ENCODE measurements at places on chromosomes 7 and 10.

- peak; percentile 79 for DNase-seq
Measured at GRCh38 chr7:26151953-26152781, at the start of gene NFE2L3. TSS of gene NFE2L3 (plus strand) at chr7:26152198. CDS start at chr7:26152499, 301 bp downstream.

GRCh38 chr7:22485189-22485588 is 14.8 kb downstream of the STEAP1B start:
- DNase-seq = no peak

DNA sequence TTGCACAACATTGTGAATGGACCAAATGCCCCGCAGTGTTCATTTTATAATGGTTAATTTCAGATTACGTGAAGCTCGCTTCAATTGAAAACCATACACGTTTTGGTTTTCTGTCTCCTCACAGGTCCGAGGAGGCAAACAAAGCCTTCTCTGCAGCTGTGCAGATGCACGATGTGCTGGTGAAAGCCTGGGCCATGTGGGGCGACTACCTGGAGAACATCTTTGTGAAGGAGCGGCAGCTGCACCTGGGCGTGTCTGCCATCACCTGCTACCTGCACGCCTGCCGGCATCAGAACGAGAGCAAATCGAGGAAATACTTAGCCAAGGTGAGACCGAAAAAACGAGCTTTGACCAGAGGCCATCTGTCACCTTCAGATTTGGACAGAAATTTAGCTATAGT is 110.3 kb downstream of the TRRAP start:
- DNase-seq = no peak

- no peak for DNase-seq
Measured at GRCh38 chr7:38518541-38518940, 112.6 kb downstream of the AMPH start.

Data from GM12891 (cell line).